Bone marrow (tissue), 2 donors: ENCODE measurements at places on chromosomes 7 and 10.

DNA sequence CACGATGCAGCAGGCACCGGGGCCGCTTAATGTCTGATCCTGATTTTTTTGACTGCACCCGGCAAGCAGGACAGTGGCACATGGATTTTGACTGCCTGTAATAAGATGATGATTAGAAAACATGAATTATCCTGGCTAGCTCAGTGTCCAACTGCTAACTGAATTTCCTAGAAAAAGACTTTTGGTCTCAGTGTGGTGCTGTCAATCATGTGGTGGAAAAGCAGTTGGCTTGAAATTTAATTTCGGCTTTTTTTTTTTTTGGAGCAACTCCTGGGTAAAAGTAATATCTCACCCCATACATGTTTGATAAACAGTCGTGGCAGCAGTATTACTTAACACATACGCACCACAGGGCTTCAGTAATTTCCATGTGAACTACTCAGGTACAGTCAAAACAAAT is 227.7 kb downstream of the FANK1 start:
- DNase-seq: no peak

- DNase-seq: no peak
These were observed 5.7 kb downstream of the CYP17A1 start for GRCh38 chr10:102831322-102832071.

DNA sequence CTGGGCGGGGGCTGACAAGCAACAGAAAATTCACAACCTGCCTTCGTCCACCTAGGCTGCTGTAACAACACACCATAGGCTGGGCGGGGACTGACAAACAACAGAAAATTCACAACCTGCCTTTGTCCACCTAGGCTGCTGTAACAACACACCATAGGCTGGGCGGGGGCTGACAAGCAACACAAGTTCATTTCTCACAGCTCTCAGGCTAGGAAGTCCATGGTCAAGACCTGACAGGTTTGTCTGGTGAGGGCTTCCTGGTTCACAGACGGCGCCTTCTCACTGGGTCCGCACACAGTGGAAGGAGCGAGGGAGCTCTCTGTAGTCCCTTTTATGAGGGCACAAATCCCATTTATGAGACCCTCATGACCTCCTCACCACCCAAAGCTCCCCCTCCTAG is 52.2 kb downstream of the DIP2C start:
- DNase-seq: no peak

- DNase-seq: no peak
These were observed 130.5 kb upstream of the PFKP start for GRCh38 chr10:2936816-2937215.

DNA sequence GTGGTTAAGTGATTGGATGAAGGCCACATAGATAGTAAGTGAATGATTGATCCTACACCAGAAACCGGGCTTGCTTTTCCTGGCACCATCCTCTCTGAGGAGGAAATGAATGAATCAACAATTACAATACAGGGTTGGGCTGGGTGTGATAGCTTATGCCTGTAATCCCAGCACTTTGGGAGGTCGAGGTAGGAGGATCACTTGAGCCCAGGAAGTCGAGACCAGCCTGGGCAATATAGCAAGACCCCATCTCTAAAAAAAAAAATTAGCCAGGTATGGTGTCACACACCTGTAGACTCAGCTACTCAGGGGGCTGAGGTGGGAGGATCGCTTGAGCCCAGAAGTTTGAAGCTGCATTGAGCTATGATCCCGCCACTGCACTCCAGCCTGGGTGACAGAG is 111.5 kb downstream of the COL26A1 start:
- no peak for DNase-seq
